GM23338 (cell line): ENCODE measurements at places on chromosomes 3 and 15. TPM values are rescaled to one million over a fixed set of nuclear protein-coding genes. Genes with fewer than 3 reads are reported as not detected.

GRCh38 chr15:91599261-91599660 is 254.2 kb upstream of the SLCO3A1 start:
- H3K27ac ChIP-seq: no peak overlapping the region
- no peaks in the 10 kb centered on the region for H3K27me3 ChIP-seq
- H3K4me1 ChIP-seq: no peaks in the 10 kb centered on the region

DNA sequence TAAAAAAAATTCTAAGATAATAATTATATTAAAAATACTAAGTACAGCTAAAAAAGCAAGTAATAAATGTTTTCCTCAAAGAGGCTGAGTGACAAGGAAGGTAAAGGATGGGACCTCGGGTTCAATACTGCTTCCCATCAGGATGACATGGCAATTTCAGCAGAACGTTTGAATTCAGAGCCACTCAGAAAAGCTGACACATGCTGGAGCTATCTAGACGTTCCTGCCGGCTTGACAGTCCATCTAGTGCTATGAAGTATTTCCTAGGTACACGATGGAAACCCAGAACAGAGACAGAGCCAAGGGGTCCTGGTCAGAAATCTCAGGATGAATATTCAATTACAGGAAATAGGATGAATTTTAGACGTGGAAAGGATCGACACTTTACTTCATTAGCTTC is 361.8 kb downstream of the FGF12 start:
- H3K36me3 ChIP-seq: no peaks in the 10 kb centered on the region
- no peak overlapping the region for H3K4me3 ChIP-seq
- H3K4me1 ChIP-seq: peaks cover 14% of the 10 kb centered on the region; the same call in 1 of the 2 replicates
- DNase-seq: no peak
- no peaks in the 10 kb centered on the region for H3K27me3 ChIP-seq

- H3K27ac ChIP-seq: peak overlapping the region; percentile 80
- peaks cover 25% of the 10 kb centered on the region for H3K4me1 ChIP-seq
- H3K27me3 ChIP-seq: no peaks in the 10 kb centered on the region
- DNase-seq: peak; percentile 59
- no peaks in the 10 kb centered on the region for H3K36me3 ChIP-seq
Observed at GRCh38 chr3:129651435-129652202, 45.1 kb upstream of the PLXND1 start.

Gene AZI2
- 27.9 and 28.6 TPM in 2 replicates for polyA plus RNA-seq

Gene SYNPR
- polyA plus RNA-seq: 0.55 and 1.0 TPM in 2 replicates

DNA sequence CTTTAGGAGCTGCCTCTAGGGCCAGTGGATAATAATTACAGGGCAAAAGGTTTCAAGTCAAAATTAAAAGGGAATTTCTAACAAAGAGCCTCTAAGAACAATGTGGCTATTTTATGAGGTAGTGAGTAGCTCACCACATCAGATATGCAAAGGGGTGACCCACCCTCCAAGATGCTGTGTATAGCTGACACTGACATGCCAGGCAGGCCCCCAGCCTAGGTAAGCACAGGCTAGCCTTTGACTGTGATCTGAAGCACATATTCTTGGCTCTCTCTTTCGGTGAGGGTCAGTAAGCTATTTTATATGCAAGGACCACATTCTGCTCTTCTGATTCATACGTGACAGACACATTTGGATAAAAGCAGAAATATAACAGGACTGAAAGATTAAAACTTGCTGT is 2.8 kb upstream of the THSD4 start:
- no peak overlapping the region for H3K4me3 ChIP-seq
- peaks cover 16% of the 10 kb centered on the region for H3K27me3 ChIP-seq
- H3K27ac ChIP-seq: no peak overlapping the region
- H3K36me3 ChIP-seq: no peaks in the 10 kb centered on the region
- H3K4me1 ChIP-seq: peaks cover 17% of the 10 kb centered on the region

GRCh38 chr3:174737966-174738365 is 121.2 kb upstream of the NAALADL2 start:
- H3K36me3 ChIP-seq: no peaks in the 10 kb centered on the region
- H3K27ac ChIP-seq: no peak overlapping the region
- no peak overlapping the region for H3K4me3 ChIP-seq

DNA sequence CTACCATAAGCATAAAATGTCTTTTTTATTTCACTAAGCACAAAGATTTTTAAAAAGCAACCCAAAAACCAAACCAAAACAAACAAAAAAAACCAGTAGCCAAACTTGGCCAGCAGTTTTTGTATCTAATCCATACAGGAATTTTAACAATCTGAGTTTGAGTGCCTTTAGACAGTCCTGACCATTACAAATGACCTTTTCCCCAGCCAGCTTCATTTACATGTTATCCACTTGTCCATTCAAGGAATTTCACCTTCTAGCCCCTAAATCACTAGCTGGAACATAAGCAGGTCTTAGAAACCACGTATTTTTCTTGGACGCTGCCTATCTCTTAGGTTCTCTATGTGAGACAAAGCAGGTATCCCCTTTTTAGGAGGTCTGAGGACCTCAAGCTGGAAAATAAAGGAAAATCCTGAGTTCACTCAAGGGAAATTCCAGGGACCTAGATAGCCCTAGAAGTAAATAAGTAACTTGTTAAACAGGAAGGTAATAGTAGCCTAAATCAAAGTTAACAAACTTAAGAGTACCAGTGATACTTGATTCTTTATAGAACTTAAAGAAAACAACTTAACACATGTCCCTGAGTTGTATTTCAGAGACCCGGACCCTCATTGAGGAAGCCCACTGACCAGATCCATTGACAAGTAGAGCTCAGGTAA is 34.2 kb downstream of the CIP2A start:
- no peak for DNase-seq
- peak overlapping the region; percentile 53; the same call in 1 of the 2 replicates for H3K27ac ChIP-seq
- H3K4me1 ChIP-seq: 0 out of 2 replicates have a peak, but pooled peaks cover 4% of the 10 kb centered on the region
- peaks cover 46% of the 10 kb centered on the region for H3K36me3 ChIP-seq
- H3K4me3 ChIP-seq: no peak overlapping the region
- no peaks in the 10 kb centered on the region for H3K27me3 ChIP-seq

Gene LRRC57
- polyA plus RNA-seq: 3.9 and 5.4 TPM in 2 replicates
